ENCODE measurements at places on chromosomes 4 and X.

- DNase-seq = no peak
These were observed 89.6 kb downstream of the SCD5 start for GRCh38 chr4:82708982-82709381.

- peak; percentile 37 for DNase-seq
These were observed 662.5 kb downstream of the RAPGEF2 start for GRCh38 chr4:159765382-159765781.

GRCh38 chr4:188296331-188296730, 157.1 kb downstream of the TRIML1 start:
- no peak for DNase-seq

DNA sequence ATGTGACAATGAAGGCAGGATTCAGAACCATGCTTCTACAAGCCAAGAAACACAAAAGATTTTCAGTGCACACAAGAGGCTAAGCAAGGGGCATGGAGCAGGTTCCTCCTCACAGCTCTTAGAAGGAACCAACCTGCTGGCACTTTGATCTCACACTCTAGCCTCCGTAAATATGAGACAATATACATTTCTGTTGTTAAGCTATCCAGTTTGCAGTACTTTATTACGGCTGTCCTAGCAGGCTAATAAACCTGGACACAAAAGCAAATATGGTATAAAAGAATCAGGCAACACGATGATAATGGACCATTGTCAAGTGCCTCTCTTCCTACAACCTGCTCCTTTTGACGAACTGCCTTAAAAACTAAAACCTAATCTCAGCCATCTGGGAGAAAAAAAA, 114.5 kb downstream of the ZAR1 start:
- no peak for DNase-seq

DNA sequence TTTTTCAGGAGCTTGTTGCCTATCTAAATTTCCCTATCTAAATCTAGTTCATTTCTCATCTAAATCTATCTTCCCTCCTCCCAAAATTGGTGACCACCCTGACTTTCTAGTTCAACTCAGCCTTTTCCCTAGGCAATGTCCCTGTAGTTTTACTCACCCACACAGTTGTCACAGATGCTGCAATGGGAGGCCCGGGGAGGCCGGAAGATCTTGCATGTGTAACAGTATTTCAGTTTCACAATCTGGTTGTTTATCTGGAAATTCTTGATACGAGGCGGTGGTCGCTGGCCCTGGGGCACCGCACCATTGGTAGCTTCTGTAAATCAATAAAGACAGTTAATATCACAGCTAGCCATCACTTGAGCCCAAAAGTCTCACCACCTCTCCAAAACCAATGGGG, 20.2 kb downstream of the ZDHHC9 start:
- DNase-seq = no peak

DNA sequence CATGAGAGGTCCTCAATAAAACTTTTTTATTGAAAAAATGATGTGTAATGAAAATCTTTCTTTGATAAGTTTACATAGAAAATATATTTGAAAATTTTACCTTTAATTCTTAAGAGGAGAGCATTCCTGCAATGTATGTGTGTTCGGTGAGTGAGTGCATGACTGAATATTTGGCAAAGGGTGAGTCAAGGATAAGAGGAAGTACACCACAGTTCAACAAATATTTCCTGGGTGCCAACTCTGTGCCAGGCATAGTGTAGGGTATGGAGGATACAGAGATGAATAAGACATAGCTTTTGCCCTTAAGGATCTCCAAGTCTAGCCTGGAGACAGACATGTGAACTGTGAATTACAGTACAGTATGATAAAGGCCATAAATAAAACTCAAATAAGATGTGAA, 84.7 kb upstream of the GPR101 start:
- no peak for DNase-seq

DNA sequence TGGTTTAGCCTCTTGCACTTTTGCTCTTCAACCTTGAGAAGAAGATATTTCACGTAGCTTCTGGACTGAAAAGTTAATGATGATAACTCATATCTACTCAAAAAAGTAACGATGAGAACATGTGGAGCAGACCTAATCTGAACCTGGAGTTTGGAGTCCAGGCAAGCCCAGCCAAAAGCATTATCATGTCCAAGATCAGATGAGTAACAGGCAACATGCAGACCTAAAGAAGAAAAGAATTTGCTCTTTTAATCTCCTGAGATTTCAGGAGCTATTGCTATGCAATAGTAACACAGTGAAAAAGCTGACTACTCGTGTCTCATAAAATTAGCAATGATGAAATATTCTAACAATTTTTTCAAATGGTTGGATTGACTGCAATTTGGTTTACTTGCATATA, 21.8 kb upstream of the PPA2 start:
- DNase-seq = peak; percentile 53

DNA sequence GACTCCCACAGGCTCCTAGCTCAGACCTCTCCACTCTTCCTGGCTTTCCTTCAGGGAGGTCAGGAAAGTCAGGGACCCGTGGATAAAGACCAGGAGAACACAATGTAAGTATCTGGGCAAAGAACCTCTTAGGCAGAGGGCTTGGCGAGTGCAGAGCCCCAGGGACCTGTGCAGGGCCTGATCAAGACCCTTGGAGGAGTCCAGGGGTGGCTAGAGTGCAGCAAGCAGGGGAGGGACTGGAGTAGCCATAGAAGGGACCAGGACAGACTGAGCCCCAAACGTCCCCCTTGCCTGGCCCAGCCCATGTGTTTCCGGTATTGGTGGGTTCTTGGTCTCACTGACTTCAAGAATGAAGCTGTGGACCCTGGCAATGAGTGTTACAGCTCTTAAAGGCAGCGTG, 5.9 kb upstream of the TNIP2 start:
- no peak for DNase-seq

DNA sequence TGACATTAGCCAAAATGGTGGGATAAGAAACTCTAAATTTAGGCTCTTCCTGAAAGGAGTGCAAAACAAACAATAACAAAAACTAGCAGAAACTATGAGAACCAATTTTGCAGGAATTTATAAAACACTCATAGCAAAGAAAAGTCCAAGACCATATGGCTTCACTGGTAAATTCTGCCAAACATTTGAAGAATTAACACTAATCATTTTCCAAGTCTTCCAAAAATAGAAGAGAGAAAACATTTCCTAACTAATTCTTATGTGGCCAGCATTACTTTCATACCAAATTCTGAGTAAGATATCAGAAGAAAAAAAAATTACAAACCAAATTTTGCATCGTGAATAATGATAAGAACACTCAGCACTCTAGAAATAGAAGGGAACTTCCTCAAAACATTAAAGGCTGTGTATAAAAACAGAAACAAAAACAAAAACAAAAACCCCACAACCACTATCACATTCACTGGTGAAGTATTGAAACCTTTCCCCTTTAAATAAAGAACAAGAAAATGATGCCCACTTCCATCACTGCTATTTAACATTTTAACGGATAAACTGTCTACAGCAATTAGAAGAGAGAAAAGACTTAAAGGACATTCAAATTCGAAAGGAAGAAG, 524.3 kb upstream of the GALNTL6 start:
- no peak for DNase-seq

DNA sequence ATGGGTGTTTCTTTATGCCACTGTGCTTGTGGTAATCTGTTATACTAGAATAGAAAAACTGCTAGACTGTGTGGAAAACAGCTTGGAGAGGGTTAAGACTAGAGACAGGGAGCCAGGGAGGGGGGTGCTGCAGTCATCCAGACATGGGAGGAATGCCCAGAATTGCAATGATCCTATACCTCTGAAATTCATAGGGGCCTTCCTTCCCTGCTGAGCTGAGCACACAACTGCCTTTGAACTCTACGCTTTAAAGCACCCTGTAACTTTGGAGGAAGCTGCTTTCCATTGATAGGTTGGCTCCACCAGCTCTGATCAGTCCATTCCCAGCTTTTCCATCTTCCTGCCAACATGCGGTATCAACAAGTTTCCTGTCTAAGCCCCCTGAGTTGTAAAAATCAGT, 155.9 kb upstream of the RASGEF1B start:
- no peak for DNase-seq

- no peak for DNase-seq
These were observed 135.4 kb upstream of the ATOH1 start for GRCh38 chr4:93693141-93693540.

DNA sequence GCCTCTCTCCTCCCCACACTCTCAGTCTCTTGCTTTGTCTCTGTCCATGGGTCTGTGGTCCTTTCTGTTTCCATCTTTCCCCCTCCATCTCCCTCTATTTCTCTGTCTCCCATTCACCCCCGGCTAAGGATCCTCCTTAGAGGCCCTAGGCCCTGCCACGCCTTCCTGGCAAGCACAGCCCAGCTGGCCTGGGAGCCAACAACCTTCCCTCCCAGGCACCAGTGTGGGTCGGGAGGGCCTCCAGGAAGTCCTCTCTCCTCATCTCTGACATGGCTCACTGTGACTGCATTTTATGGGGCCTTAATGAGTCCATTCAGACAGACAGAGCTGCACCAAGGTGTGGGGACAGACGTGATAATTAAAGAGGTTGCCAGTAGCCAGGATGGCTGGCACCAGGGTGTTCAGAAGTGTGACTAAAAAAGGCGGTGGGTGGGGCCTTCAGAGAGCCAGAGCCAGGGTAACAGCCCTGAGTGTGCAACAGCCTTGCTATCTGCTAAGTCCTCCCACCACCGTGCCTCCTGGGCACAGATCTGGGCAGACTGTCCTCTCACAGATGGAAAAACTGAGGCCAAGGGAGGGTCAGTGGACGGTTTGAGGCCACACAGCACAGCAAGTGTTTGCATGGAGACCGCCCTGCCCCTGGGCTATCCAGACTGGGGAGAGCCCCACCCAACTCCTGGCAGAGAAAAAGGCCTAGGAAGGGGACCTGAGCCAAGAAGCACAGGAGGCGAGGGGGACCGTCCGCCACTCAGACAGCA, 31.5 kb downstream of the BLOC1S4 start:
- no peak for DNase-seq

DNA sequence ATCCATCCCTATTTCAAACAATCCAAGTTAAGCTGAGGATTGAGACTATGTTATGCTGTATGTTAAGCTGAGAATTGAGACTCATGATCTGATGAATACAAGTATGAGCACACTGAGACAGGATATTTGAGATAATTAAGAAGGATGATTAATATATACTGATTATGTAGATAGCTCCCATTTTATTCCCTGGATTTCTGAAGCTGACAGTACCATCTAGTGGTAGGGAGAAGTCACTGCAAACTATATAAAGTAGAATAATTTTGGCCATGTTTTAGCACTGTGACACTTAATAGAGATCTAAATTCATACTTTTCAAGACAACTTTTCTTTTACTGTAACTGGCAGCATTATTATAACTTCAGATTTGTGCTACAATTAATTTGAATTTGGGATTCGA, 63.8 kb upstream of the HPRT1 start:
- peak; percentile 13 for DNase-seq

DNA sequence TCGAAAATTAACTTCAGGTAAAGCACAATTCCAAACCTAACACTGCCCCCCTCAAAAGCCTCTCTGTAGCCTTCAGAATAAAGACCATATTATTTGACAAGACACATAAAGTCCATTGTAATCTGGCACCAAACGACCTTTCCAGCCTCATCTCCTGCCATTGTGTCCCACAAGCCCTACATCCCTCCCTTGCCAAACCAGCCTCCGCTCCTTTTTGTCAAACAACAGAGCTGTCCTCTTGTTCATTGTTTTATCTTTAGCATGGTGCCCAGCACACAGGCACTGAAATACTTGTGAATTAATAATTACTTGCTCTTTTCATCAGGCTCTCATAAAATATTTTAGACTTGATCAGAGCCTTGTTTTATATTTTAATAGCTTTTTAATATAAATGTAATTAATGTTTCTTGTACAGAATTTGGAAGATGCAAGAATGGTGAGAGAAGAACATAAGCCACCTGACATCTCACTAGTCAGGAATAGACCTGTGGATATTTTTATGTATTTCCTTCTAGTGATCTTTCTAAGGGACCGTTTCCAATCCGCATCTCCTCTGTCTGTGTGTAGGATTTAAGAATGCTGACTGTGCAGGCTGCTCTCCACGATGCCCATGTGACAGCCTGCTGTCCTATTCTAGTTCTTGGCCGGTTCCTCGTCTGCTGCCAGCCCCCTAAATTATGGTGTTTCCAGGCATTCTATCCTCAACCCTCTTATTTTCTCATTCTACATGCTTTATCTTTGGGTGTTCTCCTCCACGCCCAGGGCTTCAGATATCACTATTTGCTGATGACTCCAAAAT, 3.0 kb upstream of the IRF2 start:
- DNase-seq = no peak

- DNase-seq = no peak
These were observed 29.2 kb downstream of the SULT1B1 start for GRCh38 chr4:69731241-69731640.

DNA sequence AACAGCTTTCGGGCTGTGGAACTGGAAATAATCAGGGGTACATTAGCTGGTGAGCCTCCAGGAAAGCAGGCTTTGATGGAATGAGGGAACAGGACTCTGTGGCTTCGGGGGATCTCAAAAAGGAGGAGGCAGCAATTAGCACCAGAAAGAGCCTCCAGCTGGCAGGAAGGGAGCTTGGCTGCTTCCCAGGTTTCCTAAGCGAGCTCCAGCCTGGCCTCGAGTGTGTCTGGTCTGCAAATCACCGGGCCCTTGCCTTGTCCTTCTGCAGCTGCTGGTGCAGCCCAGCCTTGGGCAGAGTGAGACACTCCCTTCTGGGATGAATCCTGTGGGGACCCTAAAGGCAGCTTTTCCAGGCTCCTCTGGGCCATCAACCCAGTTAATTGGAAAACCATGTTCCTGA, 10.7 kb upstream of the PDHA1 start:
- DNase-seq = no peak

GRCh38 chr4:41236032-41236431, 20.7 kb upstream of the UCHL1 start:
- no peak for DNase-seq

DNA sequence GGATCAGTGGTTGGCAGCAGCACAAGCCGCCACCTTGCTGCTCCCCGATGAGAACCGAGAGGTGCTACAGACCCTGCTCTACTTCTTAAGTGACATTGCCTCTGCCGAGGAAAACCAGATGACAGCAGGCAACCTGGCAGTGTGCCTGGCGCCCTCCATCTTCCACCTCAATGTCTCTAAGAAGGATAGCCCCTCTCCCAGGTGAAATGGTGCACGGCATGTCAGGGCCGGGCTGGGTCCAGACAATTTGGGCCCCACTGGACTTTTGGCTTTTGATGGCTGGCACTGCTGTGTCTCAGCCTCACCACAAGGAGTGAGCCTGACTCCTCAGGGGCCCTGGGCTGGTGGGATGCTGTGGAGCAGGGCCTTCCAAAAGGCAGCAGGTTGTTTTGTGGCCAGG, 74.1 kb downstream of the STARD8 start:
- no peak for DNase-seq

- DNase-seq = no peak
These were observed 181.3 kb downstream of the OR13H1 start for GRCh38 chrX:131725001-131725654.

GRCh38 chr4:33090910-33091309, 2370.7 kb downstream of the PCDH7 start:
- no peak for DNase-seq

DNA sequence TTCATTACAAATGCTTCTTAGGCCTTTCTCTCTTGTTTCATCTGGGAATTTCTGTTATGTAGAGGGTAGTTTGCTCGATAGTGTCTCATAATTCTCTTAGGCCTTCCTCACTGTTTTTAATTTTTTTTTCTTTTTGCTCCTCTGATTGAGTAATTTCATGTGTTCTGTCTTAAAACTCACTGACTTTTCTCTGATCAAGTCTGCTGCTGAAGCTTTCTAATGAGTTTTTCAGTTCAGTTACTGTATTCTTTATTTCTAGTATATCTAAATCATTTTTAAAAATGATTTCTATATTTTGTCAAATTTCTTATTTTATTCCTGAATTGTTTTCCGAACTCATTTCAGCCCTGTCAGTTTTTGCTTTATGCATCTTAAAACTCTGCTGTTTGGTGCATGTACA, 228.0 kb downstream of the MID1IP1 start:
- DNase-seq = no peak

- DNase-seq = peak; percentile 9
These were observed 5.4 kb upstream of the ADGRG2 start for GRCh38 chrX:19127649-19128168.
